ENCODE measurements at places on chromosomes 16 and 17. TPM values are rescaled to one million over a fixed set of nuclear protein-coding genes. Genes with fewer than 3 reads are reported as not detected.

GRCh38 chr16:56824331-56824730, 40.7 kb upstream of the SLC12A3 start:
- no peak for DNase-seq
- no peak overlapping the region for H3K27ac ChIP-seq
- peaks cover 22% of the 10 kb centered on the region for H3K36me3 ChIP-seq
- no peaks in the 10 kb centered on the region for H3K4me1 ChIP-seq

- no peaks in the 10 kb centered on the region for H3K4me1 ChIP-seq
- DNase-seq = no peak
These were observed 90.9 kb upstream of the CDH11 start for GRCh38 chr16:65212791-65213190.

- H3K27me3 ChIP-seq = no peaks in the 10 kb centered on the region
- DNase-seq = no peak
- H3K27ac ChIP-seq = no peak overlapping the region
- H3K36me3 ChIP-seq = peaks cover 15% of the 10 kb centered on the region
These were observed 19.7 kb downstream of the MAP2K6 start for GRCh38 chr17:69434164-69434579.

DNA sequence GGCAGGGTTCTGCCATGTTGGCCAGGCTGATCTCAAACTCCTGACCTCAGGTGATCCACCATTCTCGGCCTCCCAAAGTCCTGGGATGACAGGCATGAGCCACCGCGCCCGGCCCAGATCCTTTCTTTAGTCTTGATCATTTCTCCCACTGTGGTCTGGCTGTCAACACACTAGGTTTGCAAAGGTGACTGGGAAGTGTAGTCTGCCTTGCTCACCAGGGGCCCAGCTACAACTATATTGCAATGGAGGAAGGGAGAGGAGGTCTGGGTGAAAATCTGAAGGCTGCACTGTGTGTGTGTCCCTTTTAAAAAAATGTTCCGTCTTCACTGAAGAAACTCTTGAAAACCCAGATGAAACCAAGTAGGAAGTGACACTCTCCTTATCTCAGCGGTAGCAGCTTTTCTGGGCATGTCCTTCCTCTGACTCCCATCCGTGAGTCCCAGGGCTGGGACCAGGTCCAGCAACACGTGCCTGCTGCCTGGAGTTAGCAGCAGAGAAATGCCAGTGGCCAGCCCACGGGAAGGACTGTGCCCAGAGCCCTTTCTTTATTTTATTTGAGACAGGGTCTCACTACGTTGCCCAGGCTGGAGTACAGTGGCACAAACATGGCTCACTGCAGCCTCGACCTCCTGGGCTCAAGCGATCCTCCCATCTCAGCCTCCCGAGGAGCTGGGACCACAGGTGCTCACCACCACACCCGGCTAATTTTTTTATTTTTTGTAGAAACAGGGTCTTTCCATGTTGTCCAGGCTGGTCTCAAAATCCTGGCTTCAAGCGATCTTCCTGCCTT, 17.8 kb upstream of the KIF19 start:
- no peak for DNase-seq
- H3K4me1 ChIP-seq = peaks cover 19% of the 10 kb centered on the region
- H3K36me3 ChIP-seq = peaks cover 1% of the 10 kb centered on the region
- no peak overlapping the region for H3K4me3 ChIP-seq
- no peak overlapping the region for H3K27ac ChIP-seq

GRCh38 chr17:13367154-13367553, 234.6 kb downstream of the HS3ST3A1 start:
- no peaks in the 10 kb centered on the region for H3K36me3 ChIP-seq
- peaks cover 2% of the 10 kb centered on the region for H3K27me3 ChIP-seq
- no peak overlapping the region for H3K4me3 ChIP-seq
- no peak overlapping the region for H3K27ac ChIP-seq
- no peak for DNase-seq

- H3K4me3 ChIP-seq = no peak overlapping the region
- no peak overlapping the region for H3K27ac ChIP-seq
- H3K27me3 ChIP-seq = peaks cover 15% of the 10 kb centered on the region
- H3K36me3 ChIP-seq = no peaks in the 10 kb centered on the region
- no peaks in the 10 kb centered on the region for H3K4me1 ChIP-seq
These were observed 27.3 kb downstream of the CD300LG start for GRCh38 chr17:43874293-43874692.

DNA sequence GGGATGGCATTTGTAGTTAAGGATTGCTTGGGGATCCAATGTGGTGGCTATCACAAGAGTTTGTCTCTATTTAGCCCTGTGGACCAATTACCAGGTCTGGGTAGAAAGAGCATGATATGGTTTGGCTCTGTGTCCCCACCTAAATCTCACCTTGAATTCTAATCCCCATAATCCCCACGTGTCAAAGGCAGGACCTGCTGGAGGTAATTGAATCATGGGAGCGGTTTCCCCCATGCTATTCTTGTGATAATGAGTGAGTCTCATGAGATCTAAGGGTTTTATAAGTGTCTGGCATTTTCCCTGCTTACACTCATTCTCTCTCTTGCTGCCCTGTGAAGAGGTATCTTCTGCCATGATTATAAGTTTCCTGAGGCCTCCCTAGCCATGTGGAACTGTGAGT, 86.4 kb upstream of the HS3ST4 start:
- H3K27me3 ChIP-seq = peaks cover 2% of the 10 kb centered on the region
- no peak overlapping the region for H3K4me3 ChIP-seq
- H3K27ac ChIP-seq = no peak overlapping the region
- no peak for DNase-seq
- H3K4me1 ChIP-seq = no peaks in the 10 kb centered on the region

- DNase-seq = no peak
- H3K4me1 ChIP-seq = no peaks in the 10 kb centered on the region
- H3K36me3 ChIP-seq = peaks cover 22% of the 10 kb centered on the region
- no peak overlapping the region for H3K27ac ChIP-seq
These were observed 18.6 kb upstream of the POLR3E start for GRCh38 chr16:22278441-22279230.

DNA sequence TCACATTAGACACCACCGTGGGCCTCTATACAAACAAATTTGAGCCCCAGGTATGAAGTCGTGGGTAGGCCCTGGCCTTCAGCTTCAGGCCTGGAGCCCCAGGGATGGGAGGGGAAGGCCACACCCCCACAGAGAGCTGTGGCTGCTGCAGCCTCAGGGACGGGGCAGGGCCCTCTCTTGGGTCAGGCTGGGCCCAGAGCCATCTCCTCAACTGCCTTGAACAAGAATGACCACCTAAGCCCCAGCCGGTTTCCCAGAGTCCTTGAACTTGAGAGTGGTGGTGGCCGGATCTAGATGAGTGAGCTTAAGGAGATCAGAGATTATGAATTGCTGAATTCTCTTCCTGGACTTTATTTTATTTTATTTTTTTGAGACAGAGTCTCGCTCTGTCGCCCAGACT, 18.6 kb downstream of the SCNN1B start:
- H3K4me1 ChIP-seq = no peaks in the 10 kb centered on the region
- H3K4me3 ChIP-seq = no peak overlapping the region
- no peaks in the 10 kb centered on the region for H3K36me3 ChIP-seq
- H3K27me3 ChIP-seq = no peaks in the 10 kb centered on the region
- no peak for DNase-seq

GRCh38 chr17:31488264-31488981, 96.9 kb downstream of the RAB11FIP4 start:
- peak overlapping the region; percentile 87 for H3K27ac ChIP-seq
- peaks cover 2% of the 10 kb centered on the region for H3K36me3 ChIP-seq
- H3K4me3 ChIP-seq = peak overlapping the region; percentile 87
- H3K4me1 ChIP-seq = peaks cover 57% of the 10 kb centered on the region
- H3K27me3 ChIP-seq = peaks cover 4% of the 10 kb centered on the region

DNA sequence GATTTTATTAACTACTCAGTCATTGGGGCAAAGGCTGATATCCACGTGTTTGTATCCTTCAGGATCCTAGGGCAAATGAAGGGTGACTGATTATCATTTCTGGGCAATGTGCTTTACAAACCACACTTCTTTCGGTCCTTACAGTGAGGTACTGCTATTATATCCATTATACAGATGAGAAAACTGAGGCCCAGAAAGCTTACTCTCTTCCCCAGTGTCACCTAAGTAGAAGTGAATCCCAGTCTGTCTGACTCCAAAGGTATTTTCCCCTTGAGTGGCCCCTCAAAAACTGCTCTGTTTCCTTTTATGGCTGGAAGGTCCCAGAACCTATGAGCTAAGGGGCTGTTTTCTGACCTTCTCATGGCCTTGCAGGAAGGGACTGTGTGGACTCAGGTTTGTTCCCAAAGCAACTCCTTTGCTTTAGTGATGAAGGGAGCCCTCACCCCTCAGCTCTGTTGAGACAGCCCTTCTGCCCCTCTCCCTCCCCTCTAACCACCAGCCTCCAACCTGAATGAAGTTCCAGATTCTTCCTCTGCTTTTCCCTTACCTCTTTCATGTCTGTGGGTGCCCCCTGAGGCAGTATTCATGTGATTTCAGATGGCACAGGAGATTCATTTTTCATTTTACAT, 27.4 kb upstream of the ADGRG1 start:
- H3K27me3 ChIP-seq = peaks cover 5% of the 10 kb centered on the region
- no peak for DNase-seq
- peaks cover 69% of the 10 kb centered on the region for H3K4me1 ChIP-seq
- H3K27ac ChIP-seq = peak overlapping the region; percentile 97
- no peak overlapping the region for H3K4me3 ChIP-seq
- peaks cover 21% of the 10 kb centered on the region for H3K36me3 ChIP-seq

DNA sequence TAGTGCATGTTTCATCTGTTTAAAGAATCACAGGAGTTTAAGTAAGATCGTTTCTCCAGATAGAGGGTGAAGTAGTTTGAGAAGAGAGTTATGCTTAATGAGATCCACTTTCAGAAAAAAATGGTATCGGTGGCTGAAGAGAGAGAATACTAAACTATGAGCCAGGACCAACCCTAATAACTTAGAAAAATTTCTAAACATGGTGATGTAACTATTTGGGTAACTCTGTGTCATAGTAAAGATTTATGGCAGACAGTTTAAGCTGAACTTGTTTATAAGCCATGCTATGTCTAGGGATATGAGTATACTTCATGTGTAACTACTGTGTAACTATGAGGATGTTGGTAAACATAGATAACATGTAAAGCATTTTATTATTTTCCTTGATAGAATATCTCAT, 489.5 kb downstream of the KCNJ2 start:
- no peak overlapping the region for H3K4me3 ChIP-seq
- H3K36me3 ChIP-seq = no peaks in the 10 kb centered on the region
- no peak overlapping the region for H3K27ac ChIP-seq
- H3K27me3 ChIP-seq = no peaks in the 10 kb centered on the region
- no peak for DNase-seq

- no peaks in the 10 kb centered on the region for H3K36me3 ChIP-seq
- DNase-seq = no peak
- peak overlapping the region; percentile 98 for H3K27ac ChIP-seq
- H3K4me3 ChIP-seq = no peak overlapping the region
- H3K4me1 ChIP-seq = peaks cover 24% of the 10 kb centered on the region
- H3K27me3 ChIP-seq = no peaks in the 10 kb centered on the region
These were observed 9.3 kb downstream of the HEXIM2 start for GRCh38 chr17:45170931-45171337.

- no peak overlapping the region for H3K27ac ChIP-seq
- H3K4me3 ChIP-seq = no peak overlapping the region
- H3K27me3 ChIP-seq = no peaks in the 10 kb centered on the region
- no peaks in the 10 kb centered on the region for H3K4me1 ChIP-seq
- no peak for DNase-seq
- H3K36me3 ChIP-seq = peaks cover 16% of the 10 kb centered on the region
These were observed 9.9 kb downstream of the MLYCD start for GRCh38 chr16:83908798-83909197.

DNA sequence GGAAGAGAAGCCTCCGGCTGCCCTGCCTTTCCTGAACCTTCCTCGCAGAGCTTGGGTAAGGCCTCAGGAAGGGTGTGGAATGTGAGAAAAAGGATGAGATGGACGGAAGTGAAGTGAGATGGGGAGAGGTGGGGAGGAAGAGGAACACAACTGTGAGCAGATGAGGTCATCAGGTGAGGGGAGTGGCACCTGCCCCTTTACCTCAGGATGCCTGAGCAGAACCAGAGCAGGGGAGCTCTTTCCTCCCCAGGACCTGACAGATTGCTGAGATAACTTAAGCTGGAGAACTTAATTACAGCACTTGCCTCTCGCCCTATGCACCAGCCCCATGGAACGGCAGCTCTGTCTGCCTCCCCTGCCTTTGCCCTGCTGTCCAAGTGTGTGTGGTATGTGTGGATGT, 29.8 kb downstream of the TMEM132E start:
- H3K27ac ChIP-seq = no peak overlapping the region
- no peak overlapping the region for H3K4me3 ChIP-seq
- no peaks in the 10 kb centered on the region for H3K36me3 ChIP-seq
- H3K4me1 ChIP-seq = no peaks in the 10 kb centered on the region
- DNase-seq = no peak

DNA sequence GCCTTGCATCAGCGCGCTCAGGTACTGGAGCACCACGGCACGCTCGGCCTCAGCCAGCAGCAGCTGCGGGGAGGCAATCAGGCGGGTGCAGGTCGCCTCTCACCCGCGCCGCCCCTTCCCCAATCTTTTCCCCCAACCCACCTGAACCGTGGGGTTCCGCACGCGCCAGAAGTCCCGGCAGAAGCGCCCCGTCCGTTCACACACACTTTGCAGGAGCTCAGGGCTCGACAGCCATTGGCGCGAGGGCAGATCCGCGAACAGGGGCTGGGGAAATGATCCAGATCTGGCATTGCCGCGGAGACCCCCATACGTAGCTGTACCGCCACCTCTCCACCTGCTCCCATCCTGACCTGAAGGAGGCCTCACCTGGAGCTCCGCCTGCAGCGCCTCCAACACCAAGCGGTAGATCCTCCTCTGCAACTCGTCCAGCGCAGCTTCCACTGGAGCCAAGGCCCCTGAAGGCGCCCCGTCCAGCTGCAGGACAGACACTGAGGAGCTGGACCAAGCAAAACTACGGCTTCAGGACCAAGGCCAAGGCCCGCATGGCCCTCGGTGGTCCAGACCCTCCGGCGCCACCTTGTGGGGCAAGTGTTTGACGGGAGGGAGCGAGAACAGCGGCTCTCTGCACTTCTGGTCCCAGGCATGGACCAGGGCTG, 1.4 kb upstream of the MATCAP1 start:
- peak overlapping the region; percentile 79 for H3K4me3 ChIP-seq
- peak overlapping the region; percentile 69 for H3K27ac ChIP-seq
- peak; percentile 85 for DNase-seq
- H3K27me3 ChIP-seq = peaks cover 7% of the 10 kb centered on the region

DNA sequence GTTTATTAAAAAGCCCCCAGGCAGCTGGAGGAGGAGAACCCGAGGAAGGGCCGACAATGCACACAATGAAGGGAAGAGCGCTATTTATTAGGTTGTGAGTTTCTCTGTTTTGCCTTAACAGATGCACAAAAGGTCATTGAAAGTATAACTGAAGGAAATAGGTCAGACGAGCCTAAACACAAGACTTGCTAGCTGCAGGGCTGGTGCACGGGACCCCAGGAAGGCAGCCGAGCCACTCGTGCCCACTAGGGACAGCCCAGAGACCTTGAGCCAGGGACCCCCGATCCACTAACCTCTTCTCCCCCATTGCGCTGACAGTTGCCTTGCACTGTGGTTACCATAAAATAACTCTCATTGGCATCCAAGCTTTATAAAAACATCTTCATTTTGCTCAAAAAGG, 11.3 kb downstream of the LITAFD start:
- H3K4me3 ChIP-seq = no peak overlapping the region
- DNase-seq = no peak
- peaks cover 56% of the 10 kb centered on the region for H3K36me3 ChIP-seq
- H3K4me1 ChIP-seq = no peaks in the 10 kb centered on the region
- no peaks in the 10 kb centered on the region for H3K27me3 ChIP-seq

CD300E gene
- total RNA-seq = not detected

TEKT5 gene
- total RNA-seq = not detected

FA2H gene
- total RNA-seq = not detected

KRTAP1-5 gene
- not detected for total RNA-seq

ACSM2B gene
- not detected for total RNA-seq

CRHR1 gene
- not detected for total RNA-seq

NLGN2 gene
- 0.89 TPM for total RNA-seq

CCDC78 gene
- 1.6 TPM for total RNA-seq

TMUB2 gene
- 37.1 TPM for total RNA-seq
